Stimulated activated CD8-positive, alpha-beta memory T cell treated with anti-CD3 and anti-CD28 coated beads, Interleukin-7, amount 100 ng/mL, for 1 hour (primary cell): ENCODE measurements at places on chromosomes 6 and 20.

DNA sequence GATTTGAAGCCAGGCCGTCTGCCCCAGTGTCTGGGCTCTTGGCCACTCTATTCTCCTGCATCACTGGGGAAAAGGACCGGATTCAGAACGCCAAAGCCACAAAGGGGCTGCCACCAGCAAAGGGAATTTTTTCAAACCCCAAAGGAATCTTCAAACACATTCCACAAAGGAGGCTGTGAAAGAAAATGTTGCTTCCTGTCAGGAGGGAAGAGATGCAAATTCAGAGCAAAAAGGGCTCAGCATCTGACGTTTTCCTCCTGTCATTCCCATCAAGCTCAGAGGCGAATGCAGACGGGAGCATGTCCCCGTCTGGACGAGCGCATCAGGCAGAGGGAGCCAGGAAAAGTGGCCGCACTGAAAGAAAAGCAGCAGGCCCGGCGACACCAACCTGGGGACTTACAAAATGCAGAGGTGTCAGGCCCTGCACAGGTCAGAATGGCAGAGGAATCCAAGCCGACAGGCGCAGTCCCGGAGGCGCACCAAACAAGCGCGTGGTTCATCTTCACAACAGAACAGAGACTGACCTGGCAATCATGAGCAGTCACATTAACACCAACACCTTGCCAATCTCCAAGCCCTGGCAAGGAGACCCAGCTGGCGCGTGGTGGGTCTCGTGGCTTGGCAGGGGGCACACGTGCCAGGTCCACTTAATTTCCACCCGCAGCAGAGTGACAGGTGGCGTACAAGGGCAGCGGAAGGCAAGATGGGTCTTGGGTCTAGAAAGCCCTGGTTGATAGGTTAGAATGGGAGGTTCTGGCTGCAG is 62.8 kb downstream of the GRM4 start:
- no peak for DNase-seq

DNA sequence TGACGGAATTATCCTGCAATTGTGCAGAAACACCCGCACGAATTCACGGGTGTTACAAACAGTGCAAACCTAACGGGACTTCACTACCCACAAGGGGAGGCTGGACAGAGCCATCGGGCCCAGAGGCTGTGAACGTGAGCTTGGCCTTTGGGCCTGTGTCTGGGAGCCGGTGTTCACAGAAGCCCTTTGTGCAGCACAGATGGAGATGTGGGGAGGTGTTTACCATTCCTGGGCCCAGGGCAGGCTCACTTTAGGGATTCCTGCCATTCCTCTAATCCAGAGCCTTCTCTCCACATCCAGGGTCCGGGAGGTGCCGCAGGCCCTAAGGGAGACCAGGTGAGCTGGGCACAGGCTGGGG is 15.0 kb downstream of the COL9A3 start:
- DNase-seq: no peak

GRCh38 chr6:12875051-12875450 is 158.5 kb downstream of the PHACTR1 start:
- no peak for DNase-seq

GRCh38 chr6:106448000-106448426 is 87.5 kb downstream of the CRYBG1 start:
- DNase-seq: no peak

DNA sequence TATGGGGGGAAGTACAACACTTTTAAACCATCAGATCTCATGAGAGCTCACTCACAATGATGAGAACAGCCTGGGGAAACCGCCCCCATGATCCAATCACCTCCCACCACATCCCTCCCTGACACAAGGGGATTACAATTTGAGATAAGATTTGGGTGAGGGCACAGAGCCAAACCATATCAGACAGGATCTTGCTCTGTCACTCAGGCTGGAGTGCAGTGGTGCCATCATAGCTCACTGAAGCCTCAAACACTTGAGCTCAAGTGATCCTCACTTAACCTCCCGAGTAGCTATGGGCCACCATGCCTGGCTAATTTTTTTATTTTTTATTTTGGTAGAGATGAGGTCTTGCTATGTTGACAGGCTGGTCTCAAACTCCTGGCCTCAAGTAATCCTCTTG is 5.1 kb upstream of the IYD start:
- DNase-seq: no peak

DNA sequence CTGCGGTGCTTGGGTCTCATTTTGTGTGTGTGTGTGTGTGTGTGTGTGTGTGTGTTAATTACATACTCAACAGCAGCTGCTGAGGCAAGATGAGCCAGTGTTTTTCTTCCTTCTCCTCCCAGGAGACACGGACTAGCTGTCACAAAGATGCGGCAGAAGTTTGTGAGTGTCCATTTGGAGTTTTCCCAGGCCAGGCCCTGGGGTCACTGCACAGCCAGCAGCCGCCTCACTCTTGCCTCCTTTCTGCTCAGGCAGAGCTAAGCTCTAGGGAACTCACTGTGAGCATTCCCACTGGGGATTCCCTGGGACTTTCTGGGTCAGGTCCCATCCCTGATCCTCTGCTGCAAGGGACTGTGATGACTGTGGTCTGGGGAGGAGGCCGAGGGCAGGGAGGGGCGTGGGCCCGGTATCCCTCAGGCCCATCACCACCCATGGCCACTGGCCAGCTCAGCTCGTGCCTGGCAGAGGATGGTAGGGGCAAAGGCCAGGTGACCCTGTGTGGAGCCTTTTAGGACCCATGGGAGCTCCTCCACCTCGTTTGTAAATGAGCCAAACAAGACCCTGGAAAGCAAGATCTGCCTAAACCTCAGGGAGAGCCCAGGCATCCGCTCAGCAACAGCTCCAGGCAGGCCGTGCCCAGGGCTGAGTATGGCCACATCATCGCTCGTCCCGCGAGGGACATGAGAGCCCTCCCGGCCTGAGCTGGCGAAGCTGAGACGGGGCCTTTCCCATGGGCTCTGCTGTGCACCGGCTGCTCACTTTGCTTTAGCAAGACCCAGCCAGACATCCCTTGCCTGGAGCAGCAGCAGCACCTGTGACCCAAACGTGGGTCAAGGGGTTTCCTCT is 102.0 kb downstream of the PSMB1 start:
- no peak for DNase-seq

- DNase-seq: no peak
Measured at GRCh38 chr20:45701873-45702272, at the start of gene WFDC13. TSS of gene WFDC13 (plus strand) at chr20:45702038. CDS start at chr20:45702124, 86 bp downstream.

- DNase-seq: no peak
Measured at GRCh38 chr20:59210186-59210585, 46.6 kb downstream of the ZNF831 start.

- DNase-seq: no peak
Measured at GRCh38 chr6:91911945-91912344, 1325.1 kb upstream of the MAP3K7 start.

- DNase-seq: no peak
Measured at GRCh38 chr6:124722141-124722878, 239.9 kb upstream of the RNF217 start.

GRCh38 chr6:2848851-2849250 is 7.2 kb upstream of the SERPINB1 start:
- no peak for DNase-seq

GRCh38 chr20:17794400-17794799 is 94.6 kb downstream of the BANF2 start:
- no peak for DNase-seq

DNA sequence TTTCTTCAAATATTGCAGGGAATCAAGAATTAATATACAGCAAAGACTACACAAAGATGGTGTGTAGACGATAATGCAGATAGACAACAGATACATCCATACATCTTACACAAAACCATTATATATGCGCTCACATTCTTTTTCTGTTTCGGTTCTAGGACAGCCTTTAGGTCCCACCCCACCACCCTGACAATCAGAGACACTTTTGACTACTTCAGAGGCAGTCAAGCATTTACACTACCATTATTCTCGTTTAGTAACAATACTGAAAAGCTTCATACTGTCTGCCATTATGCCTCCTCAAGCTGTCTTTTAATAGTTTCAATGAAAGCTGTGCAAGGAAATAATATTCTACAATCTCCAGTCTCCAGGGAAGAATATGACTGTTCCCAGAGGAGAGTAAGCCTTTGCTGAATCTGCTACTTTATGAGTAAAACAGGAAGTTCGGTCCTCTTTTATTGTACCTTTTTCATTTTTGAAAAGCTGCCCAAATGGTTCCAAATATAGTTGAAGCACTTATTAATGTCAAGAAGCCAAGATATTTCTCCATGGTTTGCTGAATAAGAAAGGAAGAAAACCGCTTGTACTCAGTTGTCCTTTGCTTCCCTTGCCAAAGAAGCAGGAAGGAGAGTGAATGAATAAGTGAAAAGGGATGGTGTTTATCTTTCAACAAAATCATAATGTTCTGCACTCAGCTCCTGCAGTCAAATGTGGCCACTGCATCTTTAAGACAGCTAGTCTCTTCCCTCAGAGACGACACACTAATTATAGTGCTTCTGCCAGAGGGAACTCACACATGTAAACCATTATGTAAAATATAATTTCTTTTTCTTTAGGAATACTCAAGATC is 468.3 kb downstream of the CDC5L start:
- DNase-seq: no peak

DNA sequence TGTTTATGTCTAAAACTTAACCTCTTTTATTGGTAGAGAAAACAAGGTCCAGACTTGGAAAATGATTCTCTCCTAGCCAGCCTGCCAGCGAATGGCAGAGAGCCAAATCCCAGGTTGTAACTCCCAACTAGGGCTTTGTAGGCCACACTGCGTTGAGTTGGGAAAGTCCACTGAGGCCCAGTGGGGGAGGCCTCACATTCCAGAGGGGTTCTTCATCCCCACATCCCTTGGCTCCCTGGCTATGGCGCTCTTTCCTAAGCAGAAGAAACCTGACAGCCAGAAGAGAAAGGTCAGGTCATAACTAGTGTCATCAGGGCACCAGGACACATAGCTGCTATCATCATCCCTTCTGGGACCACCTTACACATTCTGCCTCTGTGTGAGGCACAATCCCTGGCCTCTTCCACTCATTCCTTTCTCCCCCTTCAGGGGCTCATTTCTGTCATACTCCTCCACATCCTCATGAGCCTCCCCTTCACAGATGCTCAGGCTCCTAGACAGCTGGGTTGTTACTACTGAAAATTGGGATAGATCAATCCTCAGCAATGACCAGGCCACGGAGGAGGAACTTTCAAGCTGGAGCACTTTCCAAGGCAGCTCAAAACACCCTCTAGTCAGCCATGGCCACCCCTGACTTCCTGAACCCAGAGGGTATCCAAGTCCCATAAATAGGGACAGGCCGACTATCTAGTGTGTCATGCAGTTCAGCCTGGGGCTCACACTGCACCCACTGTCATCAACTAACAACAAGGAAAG is 48.6 kb downstream of the TCP11 start:
- DNase-seq: no peak

DNA sequence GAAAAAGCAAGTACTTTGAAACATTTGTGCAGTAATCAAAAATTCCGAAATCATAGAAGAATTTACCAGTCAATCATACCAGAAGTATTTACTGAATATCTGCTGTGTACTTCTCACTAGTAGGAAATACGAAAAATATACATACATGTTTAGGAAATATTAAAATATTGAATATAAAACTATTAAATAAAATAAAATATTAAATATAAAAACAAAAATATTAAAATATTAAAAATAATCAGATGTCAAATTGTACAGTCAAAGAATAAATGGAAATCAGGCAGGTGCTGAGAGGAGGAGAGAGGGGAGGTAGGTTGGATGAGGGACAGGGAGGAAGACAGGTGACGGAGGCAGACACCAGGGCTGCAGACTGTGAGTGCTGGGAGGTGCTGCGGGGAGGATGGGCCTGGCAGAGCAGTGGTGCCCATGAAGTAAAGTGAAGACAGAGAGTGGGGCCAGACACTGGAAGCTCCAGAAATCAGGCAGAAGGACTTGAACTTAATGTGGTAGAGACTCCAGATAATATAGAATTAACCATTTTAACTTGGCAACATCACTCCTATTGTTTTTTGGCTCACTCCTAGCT is 55.9 kb downstream of the PRKN start:
- DNase-seq: no peak

- no peak for DNase-seq
Measured at GRCh38 chr6:132115714-132116366, 164.7 kb upstream of the CCN2 start.

GRCh38 chr6:701700-702479 is 9.0 kb upstream of the EXOC2 start:
- no peak for DNase-seq

GRCh38 chr6:160730911-160731310 is 28.9 kb downstream of the PLG start:
- no peak for DNase-seq

GRCh38 chr6:62652692-62653328 is 366.8 kb upstream of the KHDRBS2 start:
- no peak for DNase-seq

DNA sequence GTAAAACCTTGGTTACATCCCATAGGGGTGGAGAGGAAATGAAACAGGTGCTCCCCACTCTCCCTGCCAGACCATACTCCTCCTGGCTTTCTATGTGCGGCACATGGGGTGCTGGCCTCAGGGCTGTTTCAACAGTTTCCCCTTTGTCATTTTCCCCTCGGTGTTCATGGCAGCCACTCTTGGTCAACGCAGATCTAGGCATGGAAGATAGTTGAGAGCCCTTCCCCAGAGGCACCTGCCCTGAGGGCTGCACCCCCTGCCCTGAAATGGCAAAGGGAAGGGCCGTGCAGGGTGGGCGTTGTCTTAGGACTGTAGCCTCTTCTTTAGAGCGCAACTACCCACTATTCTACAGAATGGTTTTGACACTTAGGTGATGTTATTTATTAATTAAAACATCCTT is 4.4 kb downstream of the CST1 start:
- DNase-seq: no peak

DNA sequence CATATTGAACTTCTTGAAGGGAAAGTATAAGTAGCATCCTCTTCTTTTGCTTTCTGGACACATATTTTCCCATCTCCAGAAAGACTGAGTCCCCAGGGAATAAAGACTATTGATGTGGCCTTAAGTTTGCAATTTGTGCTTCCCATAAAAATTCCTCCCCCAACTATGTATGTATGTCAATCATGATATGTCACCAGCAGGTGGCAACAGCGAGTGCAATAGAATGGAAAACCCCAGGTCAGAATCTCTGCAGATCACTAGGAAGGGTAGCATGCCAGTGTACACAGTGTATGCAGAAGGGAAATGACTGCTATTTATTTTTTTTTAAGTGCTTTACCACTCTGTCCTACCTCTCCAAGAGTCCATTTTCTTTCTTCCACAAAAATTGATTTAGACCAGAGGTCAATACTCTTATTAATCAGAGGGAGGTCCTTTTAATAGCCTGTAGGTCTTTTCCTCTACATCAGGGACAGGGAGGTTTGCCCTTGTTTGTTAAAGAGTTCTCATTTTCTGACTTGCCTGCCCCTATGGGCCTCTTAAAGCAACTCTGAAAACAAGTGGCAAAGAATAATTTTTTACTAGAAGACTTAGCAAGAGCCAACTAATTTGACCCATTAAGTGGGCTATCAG is 61.4 kb downstream of the BMP2 start:
- no peak for DNase-seq
